ENCODE measurements at places on chromosomes 3 and 15. TPM values are rescaled to one million over a fixed set of nuclear protein-coding genes. Genes with fewer than 3 reads are reported as not detected.

SLC12A1 gene
- under 0.01 TPM for total RNA-seq

AGBL1 gene
- not detected for total RNA-seq

KIF23 gene
- 60.4 TPM for total RNA-seq

PARP15 gene
- under 0.01 TPM for total RNA-seq

TATDN2 gene
- total RNA-seq: 9.0 TPM

ZCWPW2 gene
- total RNA-seq: 0.38 TPM

TJP1 gene
- 40.6 TPM for total RNA-seq

OR5H2 gene
- total RNA-seq: not detected

GRM2 gene
- total RNA-seq: under 0.01 TPM

ARHGAP11A gene
- total RNA-seq: 7.3 TPM

TRPM7 gene
- 34.3 TPM for total RNA-seq

PLA2G4E gene
- total RNA-seq: not detected

ST3GAL6 gene
- total RNA-seq: 10.4 TPM

SPINK8 gene
- not detected for total RNA-seq

LPP gene
- 51.3 TPM for total RNA-seq

VGLL3 gene
- total RNA-seq: 88.2 TPM

ESYT3 gene
- 0.19 TPM for total RNA-seq

SLCO2A1 gene
- under 0.01 TPM for total RNA-seq

PRSS50 gene
- not detected for total RNA-seq

NMB gene
- total RNA-seq: 7.3 TPM

FRMD5 gene
- total RNA-seq: 14.9 TPM

XYLB gene
- 4.4 TPM for total RNA-seq

PLA2G4D gene
- total RNA-seq: under 0.01 TPM

GASK1A gene
- total RNA-seq: 1.9 TPM

HAPLN3 gene
- total RNA-seq: 6.9 TPM

SH2D7 gene
- not detected for total RNA-seq

INTS14 gene
- total RNA-seq: 38.7 TPM

SLC6A11 gene
- under 0.01 TPM for total RNA-seq

SLC35A5 gene
- total RNA-seq: 27.4 TPM

PLIN1 gene
- under 0.01 TPM for total RNA-seq

CA12 gene
- 195 TPM for total RNA-seq

KNL1 gene
- 2.5 TPM for total RNA-seq

RETNLB gene
- total RNA-seq: not detected

TNFAIP8L3 gene
- 17.8 TPM for total RNA-seq

HYAL3 gene
- total RNA-seq: 6.8 TPM

AHSG gene
- total RNA-seq: not detected

GOLGA8J gene
- total RNA-seq: 0.28 TPM

FAM107A gene
- total RNA-seq: not detected
